Progenitor cell of endocrine pancreas (in vitro differentiated cells): ENCODE measurements at places on chromosomes 1 and 21. TPM values are rescaled to one million over a fixed set of nuclear protein-coding genes. Genes with fewer than 3 reads are reported as not detected.

DNA sequence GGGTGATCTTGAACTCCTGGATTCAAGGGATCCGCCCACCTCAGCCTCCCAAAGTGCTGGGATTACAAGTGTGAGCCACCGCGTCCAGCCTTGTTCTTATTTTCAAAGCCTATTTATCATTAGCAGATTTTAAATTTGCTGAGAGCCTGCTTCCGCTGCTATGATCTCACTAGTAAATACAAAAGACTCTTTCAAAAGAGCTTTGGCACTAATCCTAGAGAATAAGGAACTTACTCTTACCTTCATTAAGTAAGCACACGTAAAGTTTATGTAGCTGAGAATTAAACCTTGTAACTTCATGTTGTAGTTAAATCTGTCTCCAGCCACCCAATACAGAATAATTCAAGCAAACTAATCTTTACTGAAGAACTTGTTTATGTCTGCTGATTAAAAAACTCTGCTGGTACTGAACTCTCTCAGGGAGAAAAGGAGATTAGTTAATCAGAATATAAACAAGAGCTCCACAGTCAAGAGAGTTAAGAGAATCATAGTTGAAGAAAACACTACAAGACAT is 72.3 kb downstream of the RUSC1 start:
- no peaks in the 10 kb centered on the region for H3K27me3 ChIP-seq
- peaks cover 34% of the 10 kb centered on the region for H3K36me3 ChIP-seq
- no peak for DNase-seq
- H3K27ac ChIP-seq: peak overlapping the region; percentile 29
- H3K4me1 ChIP-seq: no peaks in the 10 kb centered on the region

DNA sequence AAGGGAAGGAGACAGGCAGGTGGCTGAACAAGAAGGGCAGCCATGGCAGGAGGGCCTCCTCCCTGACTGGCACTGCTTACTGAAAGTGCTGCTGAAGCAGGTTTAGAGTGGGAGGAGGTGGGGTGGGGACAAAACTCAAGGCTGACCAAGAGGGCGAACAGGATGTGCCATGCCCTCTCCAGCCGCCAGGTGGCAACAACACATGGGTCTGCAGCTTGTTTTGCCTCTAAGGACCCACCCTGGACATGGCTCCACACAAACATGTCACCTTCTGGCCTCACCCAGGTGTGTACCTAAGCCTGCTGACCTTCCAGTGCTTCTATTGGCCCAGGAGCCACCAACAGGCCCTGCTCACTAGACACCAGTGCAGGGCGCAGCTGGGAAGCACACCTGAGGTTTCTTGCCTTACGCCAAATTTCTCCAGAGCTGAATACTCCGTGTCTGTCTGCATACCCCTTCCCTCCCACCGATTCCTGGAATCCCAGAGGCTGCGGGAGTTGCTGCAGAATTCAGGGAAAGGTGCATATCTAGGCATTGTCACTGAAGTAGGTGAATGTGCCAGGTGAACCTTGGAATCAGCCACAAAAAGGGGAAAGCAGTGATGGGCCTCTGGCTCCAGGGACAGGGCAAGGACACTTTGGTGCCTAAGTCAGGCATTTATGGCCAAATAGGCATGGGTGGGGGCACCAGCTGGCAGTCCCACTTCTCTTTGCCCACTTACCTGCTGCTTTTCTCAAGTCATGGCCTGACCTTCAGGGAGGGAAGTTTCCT is 5.3 kb downstream of the PSRC1 start:
- no peaks in the 10 kb centered on the region for H3K27me3 ChIP-seq
- DNase-seq: peak; percentile 77
- H3K4me1 ChIP-seq: peaks cover 43% of the 10 kb centered on the region
- peak overlapping the region; percentile 92 for H3K27ac ChIP-seq
- H3K36me3 ChIP-seq: peaks cover 8% of the 10 kb centered on the region
- H3K4me3 ChIP-seq: no peak overlapping the region

DNA sequence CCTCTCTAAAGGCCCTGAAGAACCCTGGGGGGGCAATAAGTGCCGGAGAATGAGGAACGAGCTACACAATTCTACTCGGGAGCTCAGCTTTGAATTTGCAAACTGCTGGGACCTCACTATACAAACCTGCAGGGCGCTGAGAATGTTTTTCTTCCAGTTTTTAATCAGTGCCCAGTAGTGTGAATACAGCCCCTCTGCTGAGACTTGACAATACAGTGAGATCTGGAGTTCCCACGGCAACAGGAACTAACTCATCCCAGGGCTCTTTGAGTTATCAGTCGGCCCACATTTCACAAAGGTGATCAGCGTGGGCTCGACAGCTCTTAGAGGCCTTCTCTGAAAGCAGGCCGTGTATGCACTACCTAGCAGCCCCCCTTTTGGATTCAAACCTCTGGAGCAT is 41.7 kb downstream of the TMEM53 start:
- H3K27ac ChIP-seq: peak overlapping the region; percentile 98
- DNase-seq: no peak
- peak overlapping the region; percentile 87 for H3K4me3 ChIP-seq

The FGR gene
- not detected in 2 replicates for total RNA-seq

DNA sequence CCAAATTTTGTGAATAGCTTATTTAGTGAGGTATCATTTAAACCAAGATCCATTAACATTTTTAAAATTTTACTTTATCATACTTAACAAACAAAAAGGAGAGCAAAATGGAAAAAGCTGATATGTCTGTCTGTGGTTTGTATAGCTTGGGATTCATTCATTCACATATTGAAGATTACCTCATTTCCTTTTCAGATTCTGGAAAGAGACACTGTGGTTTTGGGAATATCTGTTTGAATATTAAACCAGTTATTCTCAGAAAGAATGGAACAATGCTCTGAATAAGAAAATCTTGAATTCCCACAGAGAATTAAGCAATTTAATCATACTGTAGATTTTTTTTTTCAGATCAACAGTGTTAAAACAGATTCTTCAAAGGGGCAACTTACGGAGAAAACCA is 93.8 kb upstream of the PRDX6 start:
- no peak overlapping the region for H3K4me3 ChIP-seq
- H3K27me3 ChIP-seq: no peaks in the 10 kb centered on the region
- no peak for DNase-seq

GRCh38 chr1:208178091-208178529 is 66.1 kb downstream of the PLXNA2 start:
- H3K4me1 ChIP-seq: peaks cover 55% of the 10 kb centered on the region
- no peak overlapping the region for H3K4me3 ChIP-seq
- no peaks in the 10 kb centered on the region for H3K27me3 ChIP-seq
- H3K36me3 ChIP-seq: no peaks in the 10 kb centered on the region
- peak overlapping the region; percentile 88 for H3K27ac ChIP-seq
- DNase-seq: no peak

GRCh38 chr1:43608827-43609226 is 41.1 kb upstream of the KDM4A start:
- no peak overlapping the region for H3K27ac ChIP-seq
- H3K4me3 ChIP-seq: no peak overlapping the region
- H3K27me3 ChIP-seq: no peaks in the 10 kb centered on the region
- DNase-seq: no peak
- peaks cover 41% of the 10 kb centered on the region for H3K36me3 ChIP-seq

DNA sequence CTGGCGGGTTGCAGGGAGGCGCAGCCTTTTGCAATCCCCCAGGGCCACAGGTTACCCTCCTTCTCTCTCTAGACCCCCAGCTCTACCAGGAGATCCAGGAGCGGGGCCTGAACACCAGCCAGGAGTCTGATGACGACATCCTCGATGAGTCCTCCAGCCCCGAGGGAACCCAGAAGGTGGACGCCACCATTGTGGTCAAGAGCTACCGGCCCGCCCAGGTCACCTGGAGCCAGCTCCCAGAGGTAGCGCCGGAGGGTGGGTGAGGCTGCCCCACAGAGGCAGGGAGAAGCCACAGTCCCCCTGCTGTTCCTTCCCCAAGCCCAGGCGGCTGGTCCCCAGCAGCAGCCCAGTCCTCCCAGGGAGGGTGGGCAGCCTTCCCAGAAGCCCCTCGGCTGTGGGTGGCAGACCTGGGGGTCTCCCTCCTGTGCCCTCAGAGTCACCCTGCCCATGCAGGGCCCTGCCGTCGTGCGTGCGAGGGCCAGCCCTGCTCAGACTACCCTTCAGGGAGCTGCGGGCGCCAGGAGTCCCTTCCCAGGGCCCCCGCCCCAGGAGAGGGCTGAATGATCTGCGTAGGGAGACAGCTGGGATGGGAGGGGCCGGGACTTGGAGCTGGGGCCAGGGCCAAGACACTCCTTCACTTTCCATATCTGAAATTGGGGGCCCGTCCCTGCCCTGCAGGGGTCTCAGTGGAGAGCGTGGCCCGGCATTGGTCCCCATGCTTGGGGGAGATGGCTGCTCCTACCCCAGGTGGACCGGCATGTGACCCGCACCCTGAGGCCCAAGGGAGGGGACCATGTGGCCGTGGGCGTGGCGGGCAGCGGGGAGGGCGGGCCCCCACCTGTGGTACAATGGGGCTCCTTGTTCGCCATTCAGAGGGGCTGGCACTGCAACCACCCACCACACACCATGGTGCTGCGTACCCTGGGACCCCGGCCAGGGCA is 12.9 kb downstream of the ARHGEF16 start:
- no peak for DNase-seq
- H3K27me3 ChIP-seq: no peaks in the 10 kb centered on the region
- H3K27ac ChIP-seq: no peak overlapping the region
- peaks cover 8% of the 10 kb centered on the region for H3K4me1 ChIP-seq
- no peaks in the 10 kb centered on the region for H3K36me3 ChIP-seq

DNA sequence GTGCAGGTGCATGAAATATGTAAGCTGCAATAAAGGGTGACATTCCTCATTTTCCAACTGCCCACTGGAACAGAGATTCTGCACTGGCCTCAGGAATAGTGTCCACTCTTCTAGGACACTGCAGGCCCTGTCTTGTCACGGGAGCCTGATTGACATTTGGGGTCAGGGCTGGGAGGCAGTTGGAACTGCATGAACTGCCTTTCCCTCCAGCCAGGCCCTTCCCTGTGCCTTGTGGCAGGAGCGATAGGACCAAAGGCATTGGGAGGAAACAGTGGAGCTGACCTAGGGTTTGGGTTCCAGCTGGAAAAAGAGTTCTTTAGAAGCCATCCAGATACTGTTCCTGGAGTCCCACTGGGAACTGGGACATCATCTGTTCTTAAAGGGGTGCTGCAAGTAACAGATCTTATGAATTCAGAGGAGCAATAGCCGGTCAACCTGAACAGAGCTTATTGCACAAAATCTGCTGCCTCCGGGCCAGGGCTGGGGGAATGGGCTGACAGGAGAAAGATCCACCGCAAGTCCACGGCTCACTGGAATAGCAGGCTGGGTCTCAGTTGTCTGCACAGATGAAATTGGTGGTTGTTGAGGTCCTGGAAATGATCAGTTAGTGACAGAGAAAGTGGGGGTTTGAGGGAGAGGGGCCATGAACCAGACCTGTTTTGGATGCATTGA is 451.7 kb downstream of the CAMTA1 start:
- no peak for DNase-seq
- H3K27me3 ChIP-seq: peaks cover 13% of the 10 kb centered on the region
- H3K36me3 ChIP-seq: no peaks in the 10 kb centered on the region

DNA sequence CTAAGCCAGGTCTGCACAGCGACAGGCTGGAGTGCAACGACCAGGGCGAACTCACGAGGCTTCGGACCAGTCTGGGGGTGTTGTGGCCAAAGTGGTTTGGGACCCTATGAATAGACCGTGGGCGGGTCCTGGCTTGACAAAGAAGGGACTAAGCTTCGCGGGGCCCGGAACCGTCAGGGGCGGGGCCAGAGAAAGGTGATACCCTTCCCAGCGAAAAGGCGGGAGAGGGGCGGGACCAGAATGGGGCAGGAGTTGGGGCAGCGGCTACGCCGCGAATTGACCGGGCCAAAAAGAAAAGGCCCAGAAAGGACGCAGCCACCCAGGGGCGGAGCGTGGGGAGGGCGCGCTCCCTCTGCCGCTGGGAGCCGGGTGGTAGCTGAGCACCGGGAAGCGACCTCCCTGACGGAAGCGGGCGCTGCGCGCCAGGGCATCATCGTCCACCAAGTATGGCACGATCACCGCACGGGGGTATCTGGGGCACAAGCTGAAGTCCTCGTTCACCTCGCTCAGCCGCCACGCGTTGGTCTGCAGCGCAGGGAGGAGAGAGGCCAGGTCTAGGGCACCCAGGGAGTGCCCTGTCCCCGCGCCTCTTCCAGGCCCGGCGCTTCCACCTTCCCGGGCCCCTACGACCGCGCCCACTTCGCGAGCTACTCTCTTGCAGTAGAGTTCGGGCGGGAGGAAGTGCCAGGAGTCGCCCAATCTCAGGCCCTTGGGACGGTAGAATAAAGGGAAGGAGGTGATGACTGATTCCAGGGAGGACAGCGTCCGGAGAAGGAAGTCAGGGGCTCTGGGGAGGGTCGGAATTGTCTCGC is 6.7 kb upstream of the FAM167B start:
- peaks cover 14% of the 10 kb centered on the region for H3K4me1 ChIP-seq
- H3K27me3 ChIP-seq: no peaks in the 10 kb centered on the region
- peak overlapping the region; percentile 93 for H3K27ac ChIP-seq
- peak; percentile 84 for DNase-seq
- H3K4me3 ChIP-seq: peak overlapping the region; percentile 72

- peaks cover 16% of the 10 kb centered on the region for H3K27me3 ChIP-seq
- no peak overlapping the region for H3K27ac ChIP-seq
- no peak overlapping the region for H3K4me3 ChIP-seq
- DNase-seq: no peak
- H3K4me1 ChIP-seq: no peaks in the 10 kb centered on the region
Observed at GRCh38 chr21:38478782-38479181, 19.5 kb downstream of the ERG start.

The MYBPH gene
- total RNA-seq: not detected in 2 replicates

The OR2L8 gene
- not detected in 2 replicates for total RNA-seq

DNA sequence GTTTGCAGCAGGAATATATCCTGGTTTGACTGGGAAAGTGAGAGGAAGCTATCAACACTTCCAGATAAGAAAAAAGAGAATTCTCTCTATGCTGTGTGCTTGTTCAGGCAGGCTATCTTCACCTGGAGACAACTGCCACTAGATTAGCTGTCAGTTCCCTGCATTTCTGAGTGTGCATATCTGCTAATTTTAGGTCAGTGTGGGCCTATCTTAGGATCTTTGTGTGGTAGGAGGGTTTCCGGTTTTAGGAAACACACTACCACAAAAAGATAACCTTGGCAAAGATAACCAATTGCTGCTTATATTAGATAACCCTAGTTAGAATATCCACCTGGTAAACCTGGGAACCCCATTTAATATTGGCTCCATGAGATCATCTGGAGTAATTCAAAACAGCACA is 22.5 kb upstream of the GBP5 start:
- H3K4me3 ChIP-seq: no peak overlapping the region
- H3K4me1 ChIP-seq: no peaks in the 10 kb centered on the region
- H3K27me3 ChIP-seq: no peaks in the 10 kb centered on the region
- H3K27ac ChIP-seq: no peak overlapping the region

The DAB1 gene
- total RNA-seq: 4.8 and 6.8 TPM in 2 replicates

The SLC22A15 gene
- 4.6 and 5.3 TPM in 2 replicates for total RNA-seq

DNA sequence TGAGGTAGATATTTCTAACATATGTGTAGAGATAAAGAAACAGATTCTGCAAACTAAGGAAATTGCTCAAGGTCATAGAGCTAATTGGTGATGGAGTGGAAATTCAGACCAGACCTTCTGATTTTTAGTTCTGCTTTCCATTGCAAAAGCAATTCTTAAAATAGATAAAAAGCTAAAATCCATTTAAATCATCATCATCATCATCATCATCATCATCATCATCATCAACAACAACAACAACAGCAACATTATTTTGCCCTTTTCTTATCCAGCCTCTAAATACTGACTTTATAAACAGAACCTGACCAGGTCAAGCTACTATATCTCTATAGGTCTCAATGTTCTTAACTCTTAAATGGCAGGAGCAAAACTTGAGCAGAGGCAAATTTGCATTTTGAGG is 14.0 kb upstream of the ROR1 start:
- H3K4me1 ChIP-seq: peaks cover 18% of the 10 kb centered on the region
- no peak overlapping the region for H3K27ac ChIP-seq
- H3K4me3 ChIP-seq: no peak overlapping the region
- no peak for DNase-seq

The CD48 gene
- not detected in 2 replicates for total RNA-seq
